GM23248 (cell line): ENCODE measurements at places on chromosomes 1 and 21. TPM values are rescaled to one million over a fixed set of nuclear protein-coding genes. Genes with fewer than 3 reads are reported as not detected.

DNA sequence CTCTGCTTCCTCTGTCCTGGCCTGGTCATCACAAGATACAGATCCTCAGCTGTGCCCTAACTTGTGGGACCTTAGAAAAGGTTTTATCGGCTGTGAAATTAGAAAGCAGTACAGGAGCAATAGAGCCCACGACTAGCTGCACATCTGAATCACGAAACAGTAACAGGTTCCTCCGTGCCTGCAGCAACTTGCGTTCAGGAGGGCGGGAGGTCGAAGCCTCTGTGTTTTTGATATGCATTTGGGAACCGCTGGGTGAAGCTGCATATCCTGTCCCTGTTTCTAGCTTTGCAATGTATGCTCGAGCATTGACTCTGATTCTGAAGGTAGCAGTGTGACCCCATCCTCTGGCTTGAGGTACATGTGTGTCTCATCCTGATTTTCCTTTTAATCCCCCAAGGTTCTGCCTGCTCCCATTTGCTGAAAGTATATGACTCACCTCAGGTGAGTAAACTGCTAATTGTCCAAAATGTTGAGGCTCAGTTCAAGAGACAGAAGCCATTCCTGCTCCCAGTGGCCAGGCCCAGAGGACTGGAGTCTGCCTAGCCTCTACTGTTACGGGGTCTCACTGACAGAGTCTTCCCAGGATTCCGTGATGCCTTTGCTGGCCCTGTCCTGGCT, 44.3 kb downstream of the SCCPDH start:
- DNase-seq: no peak

GRCh38 chr1:197521118-197521739, 253.2 kb downstream of the CRB1 start:
- peak; percentile 65 for DNase-seq

GRCh38 chr1:3464649-3465025, 10.2 kb downstream of the ARHGEF16 start:
- DNase-seq: no peak

DNA sequence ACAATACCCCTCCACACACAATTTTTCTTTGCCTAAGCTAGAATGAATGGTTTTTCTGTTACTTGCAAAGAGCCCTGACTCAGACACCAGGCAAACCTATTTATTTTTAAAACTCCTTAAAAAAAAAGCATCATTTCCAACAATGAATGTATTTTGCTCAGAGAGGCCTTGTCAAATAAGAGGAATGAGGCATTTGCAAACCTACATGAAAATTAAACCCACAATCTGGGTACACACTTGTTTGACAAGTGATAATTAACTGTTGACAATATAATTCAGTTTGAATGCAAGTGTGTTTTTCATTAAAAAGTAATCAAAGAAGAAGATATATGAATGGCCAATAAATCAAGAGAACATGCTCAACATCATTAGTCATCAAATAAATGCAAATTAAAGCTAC, 339.5 kb downstream of the PTPRU start:
- peak; percentile 22 for DNase-seq

DNA sequence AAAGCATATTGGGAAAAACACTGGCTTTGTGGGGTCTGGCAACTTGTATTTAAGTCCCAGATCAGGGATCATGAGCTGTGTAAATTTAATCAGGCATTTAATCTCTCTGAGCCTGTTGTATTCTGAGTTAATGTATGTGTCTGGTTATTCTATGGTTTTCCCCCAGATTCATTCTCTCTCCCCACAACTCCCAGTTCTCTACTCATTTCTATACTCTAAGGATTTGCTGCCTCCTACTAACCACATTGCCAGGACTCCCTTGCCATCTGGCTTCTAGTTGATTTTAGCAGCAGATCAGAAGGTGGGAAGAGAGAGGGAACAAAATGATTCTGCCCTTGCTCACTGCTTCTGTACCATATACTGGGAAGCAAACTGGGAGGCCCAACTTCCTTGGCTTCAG, 31.4 kb upstream of the S1PR1 start:
- no peak for DNase-seq

GRCh38 chr1:202228484-202229122, 35.0 kb downstream of the LGR6 start:
- no peak for DNase-seq

GRCh38 chr21:38286739-38287471, 30.1 kb downstream of the KCNJ15 start:
- DNase-seq: no peak

- DNase-seq: no peak
These were observed 183.4 kb downstream of the TNFSF18 start for GRCh38 chr1:172867216-172867818.

- DNase-seq: peak; percentile 78
These were observed 7.9 kb downstream of the ACOT7 start for GRCh38 chr1:6385488-6386191.

DNA sequence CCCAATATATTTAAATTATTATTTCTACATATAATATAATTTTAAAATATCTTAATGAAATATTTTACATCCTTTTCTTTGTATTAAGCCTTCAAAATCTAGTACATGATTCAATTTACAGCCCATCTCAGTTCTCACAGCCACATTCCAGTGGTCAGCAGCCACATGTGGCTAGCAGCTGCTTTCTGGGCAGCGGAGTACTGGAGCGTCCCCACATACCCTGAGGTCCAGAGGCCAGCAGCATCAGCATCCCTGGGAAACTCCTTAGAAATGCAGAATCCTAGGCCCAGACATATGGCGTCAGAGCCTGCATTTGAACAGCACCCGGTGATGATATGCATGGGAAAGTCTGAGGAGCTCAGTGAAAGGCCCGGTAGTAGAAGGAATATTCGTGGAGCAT, 8.6 kb upstream of the LHX4 start:
- no peak for DNase-seq

DNA sequence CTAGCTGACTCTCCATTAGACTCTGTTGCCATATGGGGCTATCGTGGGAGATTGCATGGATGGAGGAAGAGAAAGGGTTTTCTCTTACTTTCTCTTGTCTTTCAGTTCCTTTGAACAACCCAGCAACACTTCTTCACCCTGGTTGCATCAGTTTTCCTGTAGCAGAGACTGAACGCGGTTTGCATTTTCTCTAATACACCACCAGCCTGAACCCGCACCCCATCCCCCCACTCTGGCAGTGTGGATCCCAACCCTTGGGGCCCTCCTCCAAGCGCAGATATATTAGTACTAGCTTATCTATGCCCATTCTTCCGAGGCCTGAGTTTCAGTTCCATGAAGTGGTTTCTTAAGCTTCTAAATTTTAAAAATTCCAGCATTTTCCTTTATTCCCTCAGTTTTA, 12.6 kb downstream of the DR1 start:
- no peak for DNase-seq

- no peak for DNase-seq
These were observed 19.6 kb upstream of the HMGN2 start for GRCh38 chr1:26452459-26453183.

- no peak for DNase-seq
These were observed 5.9 kb upstream of the KRTAP10-4 start for GRCh38 chr21:44567481-44568171.

DNA sequence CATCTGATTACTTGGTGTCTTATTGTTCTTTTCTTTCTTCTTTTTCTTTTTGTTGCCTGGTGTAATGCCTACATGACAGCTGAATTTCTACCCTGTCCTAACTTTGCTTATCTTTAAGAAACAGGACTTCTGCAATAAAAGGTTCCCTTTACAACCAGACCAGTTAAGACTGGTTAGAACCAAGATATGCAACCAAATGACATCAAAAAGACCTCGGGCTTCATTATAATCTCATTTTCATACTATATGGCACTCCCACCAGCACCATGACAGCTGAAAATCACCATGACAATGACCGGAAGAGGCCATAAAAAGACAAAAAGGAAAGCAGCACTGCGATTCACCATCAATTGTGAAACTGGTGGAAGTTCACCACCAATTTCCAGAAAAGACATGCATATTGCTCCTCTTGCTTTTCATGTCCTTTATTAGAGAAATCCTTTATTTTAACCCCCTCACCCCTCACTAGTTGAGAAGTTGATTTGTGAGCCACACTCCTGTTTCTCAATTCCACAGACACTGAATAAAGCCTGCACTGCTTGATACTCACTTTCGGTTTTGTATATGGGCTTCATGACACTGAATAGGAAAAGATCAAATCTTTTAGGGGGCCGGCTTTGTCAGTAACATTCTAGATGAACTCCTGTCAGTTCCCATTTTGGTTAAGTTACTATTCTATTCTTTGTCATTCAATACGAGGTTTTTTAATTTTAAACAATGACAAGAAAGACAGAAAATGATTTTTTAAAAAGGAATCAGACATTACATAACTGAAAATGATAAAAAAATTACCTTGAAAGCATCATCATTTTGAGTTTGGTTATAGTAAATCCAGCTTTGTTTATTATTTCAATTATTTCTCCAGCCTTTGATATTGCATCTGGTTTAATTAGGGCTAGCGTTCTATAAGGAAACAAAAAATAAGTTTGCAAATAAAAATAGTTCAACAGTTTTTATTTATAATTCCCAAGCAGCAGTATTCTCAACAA, 58.1 kb downstream of the NME7 start:
- DNase-seq: no peak

Gene CHRM3
- not detected in 2 replicates for total RNA-seq

Gene NTMT2
- not detected in 2 replicates for total RNA-seq

Gene NOS1AP
- total RNA-seq: not detected in 2 replicates

Gene RIPK4
- 0.54 and 1.0 TPM in 2 replicates for total RNA-seq

Gene PRMT6
- total RNA-seq: 17.8 and 25.9 TPM in 2 replicates

Gene SPRR4
- total RNA-seq: not detected in 2 replicates

Gene MMEL1
- not detected in 2 replicates for total RNA-seq

Gene PLCH2
- 0.13 TPM in 1 of 2 replicates, not detected in the other for total RNA-seq

Gene AMIGO1
- total RNA-seq: 2.7 and 2.8 TPM in 2 replicates
